ENCODE measurements at places on chromosomes 4 and X.
A peak's percentile ranks its signal among the peaks of the same experiment; 100 is the strongest.

- DNase-seq = no peak
Observed at GRCh38 chr4:110867981-110868720, 245.3 kb upstream of the PITX2 start.

DNA sequence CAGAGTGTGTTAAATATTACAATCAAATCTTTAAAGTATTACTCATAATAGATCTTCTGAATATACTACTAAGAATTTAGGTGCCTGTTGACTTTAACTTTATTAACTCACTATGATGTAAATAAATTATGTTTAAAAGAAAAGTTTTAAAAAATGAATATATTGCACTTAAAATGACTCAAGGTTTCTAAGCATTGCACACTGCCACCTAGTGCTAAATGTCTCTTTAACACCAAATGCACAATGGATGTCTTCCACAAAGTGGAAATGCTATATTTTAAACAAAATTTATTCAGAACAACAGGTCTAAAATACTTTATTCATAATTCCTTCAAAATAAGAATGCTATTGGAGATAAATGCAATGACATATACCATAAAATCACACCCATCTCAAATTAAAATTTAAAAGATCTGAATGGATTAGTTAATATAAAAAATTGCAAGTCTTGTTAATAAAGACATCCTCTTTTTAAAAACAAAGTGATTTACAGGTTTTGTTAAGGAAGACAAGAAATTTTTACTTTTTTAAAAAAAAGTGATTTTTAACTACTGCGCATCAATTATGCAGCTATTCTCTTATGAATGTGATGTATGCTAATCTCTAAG lies 5.5 kb downstream of the INPP4B start:
- DNase-seq = no peak

DNA sequence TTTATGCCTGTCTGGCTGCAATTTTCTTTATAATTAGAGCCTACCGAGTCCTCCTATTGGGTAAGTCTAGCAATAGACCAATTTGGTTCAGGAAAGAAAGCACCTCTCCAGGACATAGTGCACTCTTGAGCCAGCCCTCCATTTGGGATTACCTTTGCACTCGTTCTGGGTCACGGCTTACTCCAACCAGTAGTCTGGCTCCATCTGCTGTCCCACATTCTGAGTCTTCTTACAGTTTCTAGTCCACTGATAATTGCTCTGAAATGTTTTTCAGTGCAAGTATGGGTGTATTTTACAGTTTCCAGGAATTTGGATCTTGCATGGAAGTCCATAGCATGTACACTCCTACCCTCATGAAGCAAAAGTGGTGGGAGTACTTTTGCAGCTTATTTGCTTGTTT lies 34.8 kb upstream of the USP51 start:
- peak; percentile 1 for DNase-seq

DNA sequence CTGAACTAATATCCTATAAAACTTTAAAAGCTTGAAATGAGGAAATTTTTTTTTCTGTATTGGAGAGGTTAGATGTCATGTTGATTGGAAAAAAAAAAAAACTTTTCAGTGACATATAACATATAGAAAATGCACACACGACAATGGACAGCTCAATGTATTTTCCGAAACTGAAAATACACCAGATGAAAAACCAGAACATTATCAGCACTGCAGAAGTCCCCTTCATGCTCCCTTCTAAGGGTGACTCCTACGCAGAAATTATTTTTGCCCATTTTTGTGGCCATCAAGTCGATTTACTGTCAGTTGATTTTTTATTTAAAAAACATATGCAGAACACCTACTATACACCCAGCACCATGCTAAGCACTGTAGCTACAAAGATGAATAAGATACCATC lies 148.3 kb downstream of the APBB2 start:
- no peak for DNase-seq

GRCh38 chr4:32503241-32503640 lies 1783.1 kb downstream of the PCDH7 start:
- DNase-seq = no peak

DNA sequence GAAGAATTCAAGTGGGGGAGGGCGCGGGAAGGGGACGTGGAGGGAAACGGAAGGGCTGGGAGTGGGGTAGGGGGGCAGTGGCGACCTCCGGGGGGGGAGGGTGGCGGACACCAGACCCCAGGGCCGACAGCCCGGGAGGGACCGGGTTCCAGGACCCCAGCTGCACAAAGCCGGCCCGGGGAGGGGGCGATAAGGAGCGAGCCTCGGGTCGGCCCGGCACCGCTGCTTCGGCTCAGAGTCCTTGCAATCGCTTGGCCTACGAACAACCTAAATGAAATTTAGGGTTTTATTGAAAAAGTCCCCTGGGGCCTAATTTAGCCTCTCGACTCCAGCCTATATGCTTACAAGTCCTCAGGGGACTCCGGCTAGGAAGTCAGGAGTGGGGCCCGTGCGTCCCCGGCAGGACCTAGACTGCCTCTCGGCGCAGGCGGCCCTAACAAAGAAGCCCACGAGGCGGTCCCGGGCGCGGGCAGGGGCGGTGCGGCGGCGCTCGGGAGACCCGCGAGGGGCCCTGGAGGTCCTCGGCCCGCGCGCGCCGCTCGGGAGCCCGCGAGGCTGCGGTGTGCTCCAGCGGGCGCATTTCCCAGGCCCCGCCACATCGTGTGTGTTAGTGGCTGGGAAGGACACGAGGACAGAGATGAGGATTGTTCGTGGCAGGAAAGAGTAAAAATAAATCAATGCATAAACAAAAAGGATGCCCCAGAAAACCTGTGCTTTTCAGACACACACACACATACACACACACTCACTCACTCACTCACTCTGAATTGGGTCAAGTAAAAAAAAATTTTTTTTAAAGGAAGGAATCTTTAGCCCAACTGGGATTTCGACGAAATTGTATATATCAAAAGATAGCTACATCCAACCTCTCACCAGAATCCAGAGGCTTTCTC lies 70.0 kb downstream of the MGST2 start:
- DNase-seq = peak; percentile 63

GRCh38 chr4:151417164-151417571 lies 8.2 kb downstream of the FHIP1A start:
- no peak for DNase-seq

- no peak for DNase-seq
Observed at GRCh38 chrX:100649550-100650356, 5.8 kb downstream of the SRPX2 start.

GRCh38 chrX:1481636-1482529 lies 29.2 kb upstream of the ASMTL start:
- DNase-seq = no peak

DNA sequence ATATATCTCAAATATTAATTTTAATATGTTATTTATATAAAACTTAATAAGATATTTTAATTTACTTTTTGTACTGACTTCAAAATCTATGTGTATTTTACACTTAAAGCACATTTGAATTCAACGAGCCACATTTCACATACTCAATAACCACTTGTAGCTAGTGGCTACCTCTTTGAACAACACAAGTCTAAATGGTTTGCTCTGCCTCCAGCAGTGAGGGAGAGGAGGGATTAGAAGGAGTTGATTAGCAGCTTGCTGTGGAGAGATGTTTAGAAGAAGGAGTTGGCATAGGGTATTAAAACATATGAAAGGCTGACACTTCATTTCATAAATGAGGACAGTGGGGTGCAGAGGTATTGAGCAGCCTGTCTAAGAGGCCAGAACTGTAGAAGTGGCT lies 124.0 kb downstream of the ARHGAP24 start:
- peak; percentile 56 for DNase-seq

GRCh38 chr4:8032381-8032780 lies 92.7 kb upstream of the AFAP1 start:
- peak; percentile 67 for DNase-seq

- no peak for DNase-seq
Observed at GRCh38 chrX:69293776-69294601, 128.7 kb upstream of the PJA1 start.

DNA sequence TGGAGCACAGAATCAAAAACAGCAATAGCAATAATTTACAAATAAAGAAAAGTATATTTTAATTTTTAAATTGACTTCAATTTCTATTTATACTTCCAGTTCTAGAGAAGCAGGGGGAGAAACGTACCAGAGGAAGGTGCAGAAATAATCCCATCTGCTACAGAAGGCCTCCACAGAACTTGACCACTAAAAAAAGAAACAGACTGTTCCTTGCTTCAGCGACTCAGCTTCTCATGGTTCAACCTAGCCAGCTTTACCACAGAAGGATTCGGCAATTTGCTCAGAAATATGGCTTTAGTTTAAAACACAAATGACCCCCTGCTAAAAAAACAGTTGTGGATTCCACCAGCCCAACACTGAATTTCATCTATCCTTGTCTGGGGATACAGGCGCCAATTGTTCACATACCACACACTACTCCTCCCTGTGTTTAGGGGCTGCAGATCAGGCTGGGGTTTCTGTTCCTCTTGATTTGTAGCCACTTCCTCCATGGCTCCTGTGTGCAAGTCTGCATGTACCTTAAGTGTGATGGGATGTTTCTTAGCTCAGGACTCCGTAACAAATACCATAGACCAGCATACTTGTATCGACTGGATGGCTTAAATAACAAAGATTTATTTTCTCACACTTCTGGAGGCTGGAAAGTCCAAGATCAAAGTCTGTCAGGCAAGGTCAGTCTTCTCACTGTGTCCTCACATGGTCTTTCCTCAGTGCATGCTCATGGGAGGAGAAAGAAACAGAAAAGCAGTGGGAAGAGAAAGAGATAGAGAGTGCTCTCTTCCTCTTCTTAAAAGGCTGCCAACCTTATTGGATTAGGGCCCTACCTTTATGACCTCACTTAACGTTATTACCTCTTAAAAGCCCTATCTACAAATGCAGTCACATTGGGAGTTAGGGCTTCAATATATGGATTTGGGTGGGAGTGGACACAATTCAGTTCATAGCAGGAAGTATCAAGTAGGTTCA lies 79.1 kb downstream of the AMOT start:
- no peak for DNase-seq

DNA sequence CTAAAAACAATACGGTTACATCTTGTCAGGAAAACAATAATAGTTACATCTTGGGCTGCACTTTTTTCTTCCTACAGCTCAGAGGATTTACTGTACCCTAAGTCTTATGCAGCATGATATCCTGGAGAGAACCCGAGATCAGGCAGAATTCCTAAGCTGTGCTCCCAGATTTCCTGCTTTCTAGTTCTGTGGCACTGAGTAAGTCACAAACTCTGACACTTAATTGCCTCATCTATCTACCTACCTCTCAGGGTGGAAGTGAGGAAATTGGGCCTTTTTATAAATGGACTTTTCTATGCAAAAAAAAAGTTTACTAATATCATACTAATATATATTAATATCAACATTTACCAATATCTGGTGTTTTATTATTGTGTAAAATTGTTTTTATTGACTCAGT lies 438.5 kb downstream of the INPP4B start:
- no peak for DNase-seq

DNA sequence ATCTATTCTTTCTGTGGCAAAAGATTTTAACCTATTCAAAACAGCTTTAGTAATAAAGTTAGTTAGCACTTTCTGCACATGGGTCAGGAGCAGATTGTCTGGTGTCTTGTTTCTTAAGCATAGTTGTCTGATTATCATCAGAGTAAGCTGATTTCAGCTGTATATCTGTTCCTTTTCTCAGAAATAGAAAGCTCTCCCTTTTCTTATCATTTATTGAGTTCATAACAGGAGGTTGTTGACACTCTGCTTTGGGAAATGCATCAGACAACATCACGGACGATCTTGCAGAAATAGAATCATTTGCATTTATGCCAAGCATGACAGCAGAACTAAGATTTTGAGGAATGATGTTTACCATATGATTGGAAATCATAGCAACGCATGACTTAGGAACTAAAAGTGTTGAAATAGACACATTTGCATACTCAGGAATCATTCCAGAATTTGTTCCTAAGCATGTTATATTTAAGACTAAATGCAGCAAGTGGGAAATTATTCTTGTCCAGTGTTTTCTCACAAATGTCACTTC lies 66.7 kb downstream of the RBMX2 start:
- DNase-seq = no peak

DNA sequence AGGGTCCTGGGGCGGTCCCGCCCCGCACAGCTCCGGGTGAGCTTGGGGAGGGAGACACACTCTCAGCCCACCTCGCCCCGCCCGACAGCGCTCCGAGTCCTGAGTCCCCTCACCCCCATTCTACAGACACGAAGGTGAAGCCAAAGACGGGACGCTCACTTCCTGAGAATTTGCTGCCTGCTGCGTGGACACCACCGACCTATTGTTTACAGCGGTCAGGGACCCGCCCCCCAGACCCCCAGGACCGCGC lies 796 bp upstream of the ZNF141 start:
- DNase-seq = no peak

- no peak for DNase-seq
Observed at GRCh38 chrX:106932492-106932923, 12.3 kb downstream of the CLDN2 start.

GRCh38 chrX:153551135-153551534 lies 33.7 kb downstream of the ATP2B3 start:
- no peak for DNase-seq

- DNase-seq = peak; percentile 22
Observed at GRCh38 chr4:36088542-36088941, 155.8 kb downstream of the ARAP2 start.

GRCh38 chr4:77669946-77670590 lies 64.4 kb downstream of the CXCL13 start:
- peak; percentile 59 for DNase-seq

- peak; percentile 12 for DNase-seq
Observed at GRCh38 chr4:81380437-81380836, 91.3 kb downstream of the RASGEF1B start.

DNA sequence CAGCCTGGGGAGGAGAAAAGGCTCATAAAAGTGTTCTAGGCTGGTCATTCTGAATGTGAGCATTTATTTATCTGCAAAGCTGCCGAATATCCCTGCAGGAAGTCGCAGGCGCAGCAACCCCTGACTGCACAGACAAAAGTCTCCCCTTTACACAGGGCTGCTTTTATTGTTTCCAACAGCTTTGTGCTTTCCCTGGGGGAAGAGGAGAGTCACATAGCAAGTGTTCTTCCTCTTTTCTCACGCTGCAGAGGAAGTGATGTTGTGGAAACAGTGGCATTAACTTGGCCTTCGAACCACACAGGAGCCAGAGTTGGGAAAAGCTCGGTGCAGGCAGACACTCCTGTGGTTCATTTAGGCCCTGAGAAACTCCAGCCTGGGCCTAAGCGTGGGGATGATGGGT lies 81.5 kb upstream of the BCOR start:
- DNase-seq = no peak

DNA sequence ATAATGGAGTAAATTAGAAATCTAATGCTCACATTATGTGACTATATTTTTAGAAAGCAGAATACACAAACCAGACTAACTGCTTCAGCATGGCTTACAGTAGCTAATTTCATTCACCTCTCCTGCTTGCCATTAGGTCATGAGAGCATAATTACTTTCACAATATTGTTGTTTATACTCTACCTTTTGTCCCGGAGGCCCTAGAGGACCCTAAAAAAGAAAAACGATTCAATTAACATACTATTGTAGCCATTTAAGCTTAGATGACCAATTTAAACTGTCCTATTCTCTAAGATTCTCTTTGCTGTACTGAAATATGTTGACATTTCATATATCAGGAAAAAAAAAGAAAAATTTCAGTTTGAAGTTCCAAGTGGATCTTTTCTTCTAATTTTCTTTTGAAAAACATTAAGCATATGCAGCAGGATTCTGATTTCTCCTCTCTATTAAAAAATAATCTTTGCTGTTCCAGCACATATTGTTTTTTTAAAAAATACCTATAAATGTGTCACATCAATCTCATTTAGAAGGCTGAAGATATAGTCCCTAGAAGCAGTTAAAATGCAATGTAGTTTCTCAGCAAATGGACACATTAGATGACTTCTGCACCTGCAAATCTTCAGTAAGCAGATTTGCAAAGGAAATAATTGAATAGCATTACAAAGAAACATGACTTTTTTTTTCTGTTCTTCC lies 157.7 kb upstream of the ETNPPL start:
- no peak for DNase-seq

- DNase-seq = no peak
Observed at GRCh38 chr4:144584428-144584827, 61.5 kb upstream of the HHIP start.
